ENCODE measurements at places on chromosomes 7 and 10.

GRCh38 chr7:50197549-50197948 is 104.5 kb upstream of the ZPBP start:
- ATAC-seq, result peak; percentile 26

GRCh38 chr10:4770801-4771553 is 55.0 kb upstream of the AKR1E2 start:
- ATAC-seq, result peak; percentile 96

GRCh38 chr7:51369746-51370145 is 53.1 kb upstream of the COBL start:
- ATAC-seq, result peak; percentile 36

DNA sequence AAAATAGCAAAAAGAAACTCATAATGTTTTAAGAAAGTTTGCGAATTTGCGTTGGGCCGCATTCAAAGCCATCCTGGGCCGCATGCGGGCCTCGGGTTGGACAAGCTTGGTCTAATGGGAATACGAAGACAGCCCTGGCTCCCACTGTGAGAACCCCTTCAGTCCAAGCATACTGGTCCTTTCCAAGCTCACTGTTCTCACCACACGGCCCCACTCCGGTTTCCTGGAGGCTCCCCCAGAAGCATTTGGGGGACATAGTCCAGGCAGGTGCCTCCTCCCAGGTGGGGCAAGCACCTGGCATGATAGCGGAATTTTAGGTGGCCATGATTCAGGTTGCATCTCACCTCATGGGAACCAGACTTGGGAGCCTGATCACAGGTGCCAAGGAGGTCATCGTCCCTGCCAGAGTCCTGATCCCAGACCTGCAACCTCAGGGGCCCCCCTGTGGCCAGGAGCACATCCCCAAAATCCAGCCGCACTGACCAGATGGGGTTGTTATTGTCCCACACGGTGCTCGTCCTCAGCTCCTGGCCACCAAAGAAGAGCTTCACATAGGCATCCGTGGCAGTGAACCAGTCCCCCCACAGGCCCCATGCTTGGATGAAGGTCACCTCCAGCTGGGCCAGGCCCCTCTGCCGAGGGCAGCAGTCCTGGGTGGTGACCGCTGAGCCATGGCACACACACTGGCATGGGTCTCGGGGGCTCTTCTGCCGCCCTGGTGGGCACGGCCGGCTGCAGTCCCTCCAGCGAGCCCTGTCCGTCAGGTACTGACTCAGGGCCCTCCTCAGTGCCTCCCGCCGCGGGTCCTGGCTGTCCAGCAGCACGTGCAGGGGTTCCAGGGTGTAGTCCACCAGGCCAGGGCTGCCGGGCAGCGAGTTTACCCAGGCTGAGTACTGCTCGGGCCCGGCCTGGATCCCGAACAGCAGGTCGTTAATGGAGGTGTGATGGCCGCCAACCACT is 4.4 kb downstream of the PRF1 start:
- ATAC-seq, result no peak

DNA sequence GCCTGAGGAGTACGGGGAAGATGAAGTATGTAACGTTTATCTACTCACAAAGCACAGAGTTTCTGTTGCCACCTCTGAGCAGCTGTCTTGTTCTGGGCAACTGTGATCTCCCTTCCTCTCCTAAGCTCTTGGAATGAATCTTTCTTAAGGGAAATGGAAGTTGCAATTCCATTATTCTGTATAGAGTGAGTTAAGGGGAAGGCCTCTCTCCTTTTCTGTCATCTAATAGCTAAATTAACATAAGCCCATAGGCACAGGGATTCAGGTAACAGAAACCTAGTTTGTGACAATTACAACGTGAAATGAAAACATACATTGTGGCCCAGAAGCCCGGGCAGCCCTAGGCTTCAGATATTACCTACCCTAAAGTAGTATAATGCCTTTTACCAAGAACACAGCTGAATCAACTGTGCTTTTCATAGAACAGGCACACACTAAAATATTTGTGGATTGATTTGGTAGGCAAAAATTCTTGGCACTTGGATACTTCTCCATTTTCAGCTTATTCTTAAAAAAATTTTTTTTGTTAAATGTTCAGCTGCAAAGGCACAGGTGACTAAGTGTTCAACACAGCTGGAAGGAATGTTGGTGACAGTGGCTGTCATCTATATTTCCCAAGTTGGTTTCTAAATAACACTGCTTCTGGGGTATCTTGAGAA is 3.8 kb upstream of the PDCD4 start:
- ATAC-seq, result no peak

DNA sequence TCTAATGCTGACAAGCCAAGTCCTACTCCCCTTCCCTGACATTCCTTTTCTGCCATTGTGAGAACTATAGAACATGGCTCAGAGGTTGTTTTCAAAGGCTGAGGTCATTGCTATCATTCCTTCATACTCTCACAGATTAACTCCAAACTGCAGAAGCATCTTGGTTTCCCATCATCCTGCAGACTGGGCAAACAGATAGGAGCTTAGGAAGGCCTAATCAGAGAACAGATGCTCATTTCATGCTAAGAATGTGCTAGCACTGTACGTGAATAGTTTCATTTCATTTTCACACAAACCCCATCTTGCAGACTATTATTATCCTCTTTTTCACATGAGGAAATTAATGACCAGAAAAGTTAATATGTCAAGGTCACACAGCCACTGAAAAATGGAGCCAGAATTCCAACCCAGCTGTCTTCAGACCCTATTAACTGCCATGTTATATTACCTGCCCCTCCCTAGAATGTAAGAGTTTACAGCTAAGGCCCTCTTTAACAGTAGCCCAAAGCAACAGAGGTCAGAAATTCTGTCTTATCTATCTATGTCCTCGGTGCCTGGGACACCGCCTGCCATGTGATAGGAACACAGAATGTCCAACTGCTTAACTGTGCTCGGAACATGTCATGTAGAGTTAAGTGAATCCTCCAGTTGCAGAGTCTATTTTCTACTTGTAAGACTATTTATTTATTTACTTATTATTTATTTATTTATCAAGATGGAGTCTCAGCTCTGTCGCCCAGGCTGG is 2.9 kb upstream of the LCOR start:
- ATAC-seq, result no peak

GRCh38 chr7:111952783-111953182 is 253.4 kb downstream of the DOCK4 start:
- ATAC-seq, result no peak

- no peak for ATAC-seq
Measured at GRCh38 chr10:33040436-33040835, 82.4 kb upstream of the ITGB1 start.

DNA sequence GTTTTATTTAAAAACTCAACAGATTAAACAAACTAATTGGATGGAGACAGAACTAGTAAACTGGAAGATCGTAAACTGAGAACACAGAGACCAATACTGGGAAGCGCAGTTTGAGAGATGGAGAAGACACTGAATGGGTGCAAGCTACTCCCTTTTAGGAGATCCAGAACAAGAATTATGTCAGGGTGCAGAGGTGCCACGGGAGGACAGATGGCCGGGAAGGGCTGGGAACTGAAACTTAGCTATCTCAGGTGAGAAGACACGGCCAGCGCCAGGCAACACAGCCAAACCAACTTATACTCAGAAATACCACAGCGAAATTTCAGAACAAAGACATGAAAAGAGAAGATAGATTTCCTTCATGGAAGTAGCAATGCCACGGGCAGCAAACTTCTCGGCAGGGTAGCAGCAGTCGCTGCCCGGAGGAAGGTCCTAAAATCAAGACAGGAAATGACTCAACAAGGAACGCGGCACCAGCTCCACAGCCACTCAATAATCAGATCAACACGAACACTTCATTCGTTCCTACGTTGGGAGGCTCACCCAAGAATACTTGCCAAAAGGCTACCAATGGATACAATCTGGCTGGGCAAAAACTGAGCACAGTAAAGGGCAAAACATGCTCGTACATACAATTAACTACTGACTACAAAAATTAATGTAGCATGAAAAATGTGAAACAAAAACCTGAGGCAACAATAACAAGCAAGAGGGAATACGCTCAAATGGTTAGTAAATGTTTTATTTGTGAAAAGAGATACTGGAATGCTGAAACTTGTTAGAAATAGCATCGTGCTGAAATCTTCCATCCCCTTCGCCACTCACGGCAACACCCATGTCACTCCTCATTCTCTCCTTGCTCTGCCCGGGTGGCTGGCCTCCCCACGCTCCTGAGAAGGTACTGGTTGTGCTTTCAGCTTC is 2.2 kb upstream of the LRRC27 start:
- no peak for ATAC-seq

GRCh38 chr10:105837951-105838350 is 1196.9 kb downstream of the SORCS3 start:
- no peak for ATAC-seq

DNA sequence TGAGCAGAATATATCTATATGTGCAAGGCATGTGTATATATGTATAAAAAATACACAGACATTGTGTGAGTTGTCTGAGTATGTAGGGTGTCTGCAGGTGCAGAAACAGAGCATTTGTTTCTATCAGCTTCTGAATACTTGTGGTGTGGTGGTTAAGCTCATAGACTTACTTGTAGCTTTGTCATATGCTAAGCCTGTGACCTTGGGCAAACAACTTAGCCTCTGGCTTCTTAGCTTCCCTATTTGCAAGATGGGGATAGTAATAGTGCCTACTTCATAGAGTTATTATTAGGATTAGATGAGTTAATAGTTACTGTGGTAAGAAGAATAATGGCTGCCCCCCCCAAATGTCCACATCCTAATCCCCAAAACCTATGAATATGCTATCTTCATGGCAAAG is 28.2 kb upstream of the PAX2 start:
- no peak for ATAC-seq

GRCh38 chr10:113073549-113074189 is 123.6 kb downstream of the TCF7L2 start:
- peak; percentile 85 for ATAC-seq
